ENCODE measurements at places on chromosomes 3 and 15.
A peak's percentile ranks its signal among the peaks of the same experiment; 100 is the strongest.

DNA sequence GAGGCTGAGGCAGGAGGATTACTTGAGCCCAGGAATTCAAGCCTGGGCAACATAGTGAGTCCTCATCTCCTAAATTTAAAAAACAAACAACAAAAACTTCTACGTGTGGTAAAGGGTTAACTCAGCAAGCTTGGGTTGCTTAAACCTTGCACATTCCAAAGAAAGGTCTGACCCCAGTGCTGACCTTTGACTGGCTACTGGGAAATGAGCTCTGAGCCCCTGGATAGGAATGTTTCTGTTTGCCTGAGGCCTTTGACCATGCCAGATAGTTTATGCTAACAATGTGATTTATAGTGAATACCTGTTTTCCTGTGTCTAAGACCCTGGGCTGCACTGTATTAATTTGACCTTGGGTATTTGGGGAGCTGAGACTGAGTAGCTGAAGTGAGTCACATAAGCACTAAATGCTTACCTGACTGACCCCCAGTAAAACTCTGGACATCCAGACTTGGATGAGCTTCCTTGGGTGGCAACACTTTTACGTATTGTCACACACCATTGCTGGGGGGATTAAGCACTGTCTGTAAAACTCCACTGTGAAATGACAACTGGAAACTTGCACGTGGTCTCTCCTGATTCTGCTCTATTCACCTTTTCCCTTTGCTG lies 20.7 kb downstream of the TCAIM start:
- no peak for DNase-seq

GRCh38 chr15:29698030-29698701 lies 124.1 kb downstream of the TJP1 start:
- no peak for DNase-seq

DNA sequence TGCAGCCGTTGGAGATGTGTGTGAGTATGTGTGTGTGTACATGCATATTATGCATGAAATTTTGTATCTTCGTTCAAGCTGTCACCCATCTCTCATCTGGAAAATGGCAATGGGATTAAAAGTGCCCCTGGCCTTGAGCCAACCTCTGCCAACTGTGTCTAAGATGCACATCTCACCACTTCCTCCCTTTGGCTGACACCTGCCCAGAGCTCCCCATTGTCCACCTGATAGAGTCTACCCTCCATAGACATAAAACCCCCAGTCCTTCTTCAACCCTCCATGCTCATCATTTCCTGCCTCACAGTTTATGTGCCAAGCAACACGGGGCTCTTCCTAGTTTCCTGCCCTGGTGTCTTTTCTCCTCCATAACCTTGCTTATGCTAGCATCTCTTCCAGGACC lies 187.5 kb upstream of the HES1 start:
- no peak for DNase-seq

- DNase-seq: no peak
Observed at GRCh38 chr3:197001972-197002700, 27.5 kb downstream of the MELTF start.

DNA sequence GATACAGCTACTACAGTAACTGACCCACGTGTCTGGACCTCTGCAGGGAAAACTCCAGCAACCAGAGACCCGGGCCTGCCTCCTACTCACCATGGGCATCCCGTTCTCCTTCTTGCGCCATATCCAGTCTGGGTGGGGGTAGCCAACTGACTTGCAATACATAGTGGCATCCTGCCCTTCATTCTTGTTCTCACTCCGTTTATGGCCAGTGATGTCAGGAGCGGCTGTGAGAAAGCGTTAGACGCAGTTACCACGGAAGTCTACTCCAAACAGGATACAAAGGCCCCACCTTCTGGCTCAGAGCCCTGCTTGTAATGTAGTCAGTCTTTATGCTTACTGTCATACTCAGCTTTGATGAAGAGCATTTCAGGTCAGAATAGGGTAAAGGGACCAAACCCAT lies 59.6 kb downstream of the NPTN start:
- no peak for DNase-seq

GRCh38 chr3:44326019-44326418 lies 12.5 kb upstream of the TCAIM start:
- no peak for DNase-seq

DNA sequence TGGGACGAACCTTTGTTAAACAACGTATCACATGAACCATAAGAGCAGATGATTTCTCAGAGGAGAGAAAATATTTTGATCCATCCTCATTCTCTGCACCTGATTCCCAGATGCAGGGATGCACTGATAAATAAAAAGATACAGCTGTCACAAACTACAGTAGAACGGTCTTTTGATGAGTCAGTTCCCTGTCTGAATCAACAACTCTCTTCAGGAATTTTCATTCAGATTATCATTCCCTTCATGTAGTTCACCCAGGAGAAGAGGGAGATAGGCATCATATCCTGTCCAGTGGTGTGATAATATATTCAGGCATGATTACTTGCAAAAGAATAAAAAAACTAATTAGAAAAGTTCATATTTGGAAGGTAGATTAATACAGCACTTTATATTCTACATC lies 521.5 kb downstream of the PYDC2 start:
- no peak for DNase-seq

DNA sequence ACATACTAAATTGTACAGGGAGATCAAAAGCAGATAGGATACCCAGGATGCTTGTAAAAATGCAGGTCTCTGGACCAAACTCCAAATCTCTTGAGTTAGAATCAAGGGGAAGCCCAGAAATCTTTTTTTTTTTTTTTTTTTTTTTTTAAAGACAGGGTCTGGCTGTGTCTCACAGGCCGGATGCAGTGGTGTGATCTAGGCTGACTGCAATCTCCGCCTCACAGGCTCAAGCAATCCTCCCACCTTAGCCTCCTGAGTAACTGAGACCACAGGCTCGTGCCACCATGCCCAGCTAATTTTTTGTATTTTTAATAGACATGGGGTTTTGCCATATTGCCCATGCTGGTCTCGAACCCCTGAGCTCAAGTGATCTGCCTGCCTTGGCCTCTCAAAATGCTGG lies 373.5 kb downstream of the SHQ1 start:
- no peak for DNase-seq

GRCh38 chr3:139380575-139380974 lies 8.9 kb downstream of the COPB2 start:
- DNase-seq: no peak

DNA sequence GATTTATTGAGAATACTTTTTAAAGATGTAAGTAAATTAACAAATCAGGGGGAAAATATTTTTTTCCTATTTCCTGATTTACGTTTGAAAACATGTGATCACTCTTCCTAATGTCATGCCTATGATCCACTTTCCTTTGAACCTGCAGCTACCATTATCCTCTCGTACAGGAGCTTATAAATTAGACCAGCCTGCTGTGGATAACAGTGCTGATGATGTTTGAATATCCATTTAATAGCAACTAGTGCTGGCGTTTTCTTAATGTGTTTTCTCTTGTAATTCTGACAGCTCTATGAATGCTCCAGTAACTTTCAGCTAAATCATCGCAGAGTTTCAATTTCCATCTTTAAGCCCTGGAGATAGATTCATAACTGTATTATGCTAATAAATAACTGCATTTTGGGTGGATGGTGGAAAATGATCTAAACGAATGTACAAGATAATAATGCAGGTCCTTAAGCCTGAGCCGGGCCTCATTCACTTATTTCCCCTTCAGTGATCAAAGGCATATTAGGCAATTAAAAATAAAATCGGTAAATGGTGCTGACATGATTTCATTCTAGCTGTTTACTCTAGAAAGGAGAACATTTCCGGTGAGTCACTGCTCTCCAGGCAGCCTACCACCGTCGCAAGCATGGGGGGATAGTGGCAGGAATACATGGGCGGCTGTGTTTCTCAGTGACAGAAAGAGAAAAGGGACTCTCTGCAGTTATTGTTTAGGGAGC lies 58.5 kb upstream of the SLC24A5 start:
- no peak for DNase-seq

DNA sequence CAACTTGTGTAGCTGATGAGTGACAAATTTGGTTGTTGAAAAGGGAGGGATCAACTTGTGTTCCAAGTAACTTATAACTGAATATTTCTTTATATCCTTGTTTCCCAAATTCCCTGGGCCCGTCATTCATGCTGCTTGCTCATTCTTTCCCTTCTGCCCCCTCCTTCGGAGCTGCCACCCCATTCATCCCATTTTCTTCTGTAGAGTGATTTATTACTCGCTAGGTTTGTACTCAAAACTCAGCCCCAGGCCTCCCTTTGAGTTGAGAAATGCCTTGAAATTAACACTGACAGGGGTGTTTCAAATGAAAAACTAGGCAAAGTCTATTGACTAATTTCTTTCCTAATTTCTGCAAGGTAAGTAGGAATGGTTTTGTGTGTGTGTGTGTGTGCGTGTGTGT lies 277.4 kb upstream of the SLCO3A1 start:
- DNase-seq: no peak

DNA sequence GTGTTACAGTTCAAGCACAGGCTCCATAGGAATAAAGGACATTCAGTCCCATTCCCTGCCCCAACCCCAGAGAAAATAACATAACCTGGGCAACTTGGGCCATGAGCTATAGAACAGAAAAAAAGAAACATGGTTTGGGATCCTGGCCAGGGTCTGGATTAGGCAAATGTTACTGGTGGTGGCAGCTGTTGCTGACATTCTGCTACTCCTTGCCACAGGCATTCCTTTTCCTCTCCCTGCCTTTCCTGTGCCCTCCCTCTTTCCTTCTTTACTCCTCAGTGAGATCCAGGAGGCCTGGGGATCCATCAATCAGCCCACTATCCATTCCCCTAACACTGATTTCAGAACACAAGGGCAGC lies 129.1 kb downstream of the NTRK3 start:
- DNase-seq: no peak

DNA sequence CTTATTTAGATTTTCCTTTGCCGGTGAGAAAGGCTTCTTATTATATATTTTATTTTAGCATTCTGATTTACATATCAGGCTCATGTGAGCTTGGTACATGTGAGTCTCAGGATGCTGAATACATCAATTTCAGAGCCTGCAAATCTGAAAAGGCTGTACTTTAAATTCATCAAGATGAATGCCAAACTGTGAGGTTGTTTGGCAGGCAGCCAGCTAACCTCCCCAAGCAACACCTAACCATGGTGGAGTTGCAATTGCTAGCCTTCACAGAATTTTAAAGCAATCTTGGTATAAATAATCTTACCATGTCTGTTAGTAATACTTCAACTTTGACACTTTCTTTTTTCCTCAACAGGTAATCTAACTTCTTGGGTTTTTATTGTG lies 252.5 kb downstream of the CDIN1 start:
- DNase-seq: no peak

DNA sequence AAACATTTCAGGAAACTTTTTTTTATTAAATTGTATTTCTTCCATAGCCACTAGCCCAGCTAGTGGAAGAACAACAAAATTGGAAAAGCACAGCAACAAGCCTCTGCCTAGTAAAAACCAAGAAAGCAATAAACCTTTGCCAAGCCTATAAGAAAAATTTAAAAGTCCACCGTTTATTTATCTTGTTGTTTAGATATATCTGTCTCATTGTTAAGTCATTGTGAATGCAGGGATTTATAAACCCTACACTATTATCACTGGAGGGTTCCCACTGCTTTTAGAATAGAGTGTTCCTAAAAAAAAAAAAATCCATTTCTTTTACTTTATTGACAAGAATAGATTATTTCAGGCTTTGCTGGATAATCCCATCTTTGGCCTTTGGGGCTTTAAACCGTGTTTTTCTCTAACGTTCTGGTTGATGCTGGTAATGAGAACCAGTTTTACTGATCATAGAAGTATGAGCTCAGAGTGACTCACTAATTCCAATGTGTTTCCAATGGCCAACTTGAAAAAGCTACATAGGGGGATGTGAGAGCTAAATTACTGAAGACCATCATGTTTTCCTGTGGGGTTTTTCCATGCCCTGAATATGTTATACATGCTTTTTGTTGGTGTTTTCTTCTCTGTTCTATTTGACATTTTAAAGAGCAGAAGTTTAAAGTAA lies 634.1 kb downstream of the RBMS3 start:
- DNase-seq: no peak

GRCh38 chr3:99344216-99344615 lies 294.2 kb upstream of the COL8A1 start:
- no peak for DNase-seq

DNA sequence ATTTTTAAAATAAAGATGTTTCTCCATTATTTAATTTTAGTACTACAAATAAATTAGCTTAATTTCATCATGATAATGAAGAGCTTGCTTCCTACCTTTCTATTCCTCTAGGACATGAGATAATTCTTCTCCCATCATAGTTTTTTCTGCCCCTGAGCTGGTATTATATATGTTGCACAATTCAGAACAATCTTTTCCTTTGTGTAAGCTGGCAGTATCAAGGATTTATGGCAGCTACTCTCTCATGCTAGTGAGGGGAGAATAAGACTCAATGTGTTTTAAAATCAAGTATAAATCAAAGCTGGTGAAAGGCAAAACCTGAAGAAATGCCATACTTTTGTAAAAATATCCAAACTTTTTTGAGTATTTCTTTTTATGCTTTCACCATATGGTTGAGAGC lies 1405.3 kb downstream of the SI start:
- no peak for DNase-seq

- peak; percentile 73 for DNase-seq
Observed at GRCh38 chr3:182795389-182795782, 2.1 kb downstream of the ATP11B start.

- DNase-seq: no peak
Observed at GRCh38 chr15:81087066-81087465, 47.0 kb upstream of the CFAP161 start.

DNA sequence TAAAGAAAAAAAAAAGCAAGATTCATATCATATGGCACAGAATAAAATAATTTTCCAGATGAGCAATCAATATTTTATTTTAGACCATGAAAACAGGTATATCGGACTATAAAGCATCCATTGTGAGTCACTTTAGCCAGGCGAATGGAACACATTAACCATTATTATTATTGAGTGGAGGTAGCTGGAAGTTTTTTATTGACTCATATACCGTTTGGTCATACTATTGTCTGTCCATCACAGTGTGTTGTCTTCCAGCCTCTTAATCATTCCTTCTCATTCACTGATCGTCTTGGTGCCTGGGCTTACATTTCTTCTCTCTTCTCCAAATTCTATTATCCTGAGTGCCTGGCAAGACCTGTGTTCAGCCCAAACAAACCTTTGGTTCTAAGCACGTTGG lies 634.8 kb downstream of the MECOM start:
- DNase-seq: no peak

- no peak for DNase-seq
Observed at GRCh38 chr3:52221141-52221562, 4.3 kb downstream of the TLR9 start.

- no peak for DNase-seq
Observed at GRCh38 chr15:67967871-67968431, 86.2 kb upstream of the PIAS1 start.
